ENCODE measurements at places on chromosomes 16 and 17.
A peak's percentile ranks its signal among the peaks of the same experiment; 100 is the strongest.

DNA sequence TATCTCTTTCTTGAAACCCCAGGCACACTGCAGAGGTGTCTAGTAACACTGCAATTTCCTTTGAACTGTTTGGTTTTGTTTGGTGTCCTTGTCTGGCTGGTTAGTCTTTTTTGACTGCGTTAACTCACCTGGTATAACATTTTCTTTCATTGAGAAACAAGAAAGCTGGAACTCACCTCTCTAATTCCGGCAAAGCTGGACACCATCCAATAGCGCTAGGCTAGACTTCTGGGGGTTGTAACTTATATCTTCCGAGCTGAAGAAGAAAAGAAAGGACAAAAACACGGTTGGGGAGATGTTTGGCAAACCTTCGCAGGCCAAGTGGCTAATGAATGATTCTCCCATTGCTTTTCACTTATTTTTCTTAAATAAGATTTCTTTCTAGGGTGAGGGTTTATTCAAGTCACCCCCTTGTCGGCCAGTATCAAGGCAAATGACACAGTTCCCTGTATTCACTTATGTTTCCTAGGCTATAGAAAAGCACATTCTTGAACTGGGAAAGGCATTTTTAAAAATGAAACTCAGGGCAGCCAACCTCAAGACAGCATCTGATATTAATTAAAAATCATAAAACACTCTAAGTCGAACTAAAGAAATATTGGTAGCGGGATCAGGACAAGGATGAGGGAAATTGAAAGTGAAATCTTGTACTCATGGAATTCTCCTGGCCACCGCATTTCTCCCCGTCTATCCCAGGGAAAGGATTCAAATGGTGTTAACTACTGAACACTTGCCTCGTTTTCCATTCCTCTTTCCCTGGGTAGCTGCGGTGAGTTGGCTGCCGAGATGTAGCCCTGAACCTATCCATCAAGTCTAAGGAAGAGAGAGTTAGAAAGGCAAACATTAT lies 95.9 kb upstream of the ZFHX3 start:
- DNase-seq = no peak

- no peak for DNase-seq
These were observed 52.5 kb downstream of the BCL7C start for GRCh38 chr16:30841332-30841731.

DNA sequence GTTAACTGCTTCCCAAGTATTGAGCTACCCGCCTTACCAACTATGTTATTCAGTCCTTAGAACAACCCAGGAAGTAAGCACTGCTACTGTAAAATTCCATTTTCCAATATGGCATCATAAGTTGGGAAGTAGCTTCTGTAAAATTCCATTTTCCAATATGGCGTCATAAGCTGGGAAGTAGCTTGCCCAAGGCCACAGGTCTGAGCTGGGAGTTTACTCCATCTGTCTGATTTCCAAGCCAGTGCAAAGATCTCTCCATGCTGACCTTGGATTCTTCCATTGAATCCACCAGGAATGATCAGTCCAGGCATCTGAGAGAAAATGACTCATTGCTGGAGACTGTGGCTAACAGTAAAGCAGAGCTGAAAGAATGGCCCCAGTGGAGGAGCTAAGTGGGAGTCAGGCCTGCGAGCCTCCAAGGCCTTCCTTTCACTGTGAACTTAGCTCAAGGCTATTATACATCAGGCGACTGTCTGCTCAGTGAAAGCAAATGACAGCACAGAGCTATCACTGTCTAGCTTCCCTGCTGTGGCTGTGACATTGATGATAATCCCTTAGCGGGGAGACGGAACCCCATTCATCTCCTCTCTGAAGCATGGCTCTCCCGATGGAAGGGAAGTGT lies 430.4 kb downstream of the HAPSTR1 start:
- no peak for DNase-seq

GRCh38 chr17:37180376-37180775 lies 195.4 kb upstream of the C17orf78 start:
- no peak for DNase-seq

- no peak for DNase-seq
These were observed 52.0 kb upstream of the LHX1 start for GRCh38 chr17:36885153-36885735.

DNA sequence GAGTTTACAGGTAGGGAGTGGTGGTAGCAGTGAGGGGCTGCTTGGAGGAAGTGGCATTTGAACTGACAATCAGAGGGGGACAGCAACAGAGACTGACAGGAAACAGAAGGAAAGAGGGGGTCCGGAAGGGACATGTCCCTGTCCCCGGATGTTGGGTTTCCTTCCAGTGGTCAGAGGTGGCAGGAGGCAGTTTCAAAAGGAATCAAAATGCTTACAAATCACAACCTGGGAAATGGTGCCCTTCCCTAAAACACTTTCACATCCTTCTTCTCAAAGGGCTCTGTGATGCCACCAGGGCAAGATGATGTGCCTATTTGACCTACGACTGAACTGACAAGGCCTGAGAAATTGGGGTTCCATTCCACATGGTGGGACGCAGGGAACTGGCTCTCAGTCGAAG lies 19.7 kb downstream of the ADGRG1 start:
- no peak for DNase-seq

GRCh38 chr16:80804526-80805383 lies at the start of gene CDYL2:
TSS of gene CDYL2 (minus strand) at chr16:80804598. CDS start at chr16:80804173, 425 bp downstream.
- peak; percentile 16 for DNase-seq

- DNase-seq = peak; percentile 82
These were observed 44.5 kb downstream of the LAT start for GRCh38 chr16:29029168-29029994.

All from stimulated activated CD4-positive, alpha-beta T cell treated with anti-CD3 and anti-CD28 coated beads, TNF-alpha, amount 100 ng/mL, for 4 hours (primary cell).